ENCODE measurements at places on chromosomes 12 and 14.

DNA sequence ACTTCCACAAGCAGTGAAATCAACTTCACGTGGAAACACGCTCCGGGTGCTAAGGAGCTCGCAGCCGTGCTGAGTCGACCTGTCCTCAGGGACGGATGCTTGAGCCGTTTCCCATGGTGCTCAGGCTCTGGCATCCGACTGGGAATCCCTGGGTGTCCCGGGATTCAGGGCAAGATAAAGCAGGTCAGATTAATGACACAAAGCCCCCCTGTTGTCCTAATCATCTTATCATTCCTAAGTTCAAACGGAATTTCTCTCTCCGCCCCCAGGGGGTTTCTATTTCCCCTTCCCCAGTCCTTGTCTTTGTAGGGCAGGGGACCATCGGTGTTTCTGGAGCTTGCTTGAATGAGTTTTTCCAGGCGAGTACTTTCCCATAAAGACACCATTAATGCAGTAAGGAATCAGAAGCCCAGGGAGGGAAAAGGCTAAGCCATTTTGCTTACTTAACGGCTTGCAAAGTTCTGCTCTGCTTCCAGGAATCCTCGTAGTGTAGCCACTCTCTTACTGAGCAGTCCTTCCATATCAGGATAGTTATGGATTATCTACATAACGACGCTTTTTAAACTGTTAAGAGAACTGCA lies 116.5 kb downstream of the TMEM132C start:
- no peaks in the 10 kb centered on the region for H3K4me1 ChIP-seq
- no peak overlapping the region for H3K4me3 ChIP-seq
- no peak for DNase-seq
- H3K36me3 ChIP-seq: no peaks in the 10 kb centered on the region
- H3K27me3 ChIP-seq: no peaks in the 10 kb centered on the region

DNA sequence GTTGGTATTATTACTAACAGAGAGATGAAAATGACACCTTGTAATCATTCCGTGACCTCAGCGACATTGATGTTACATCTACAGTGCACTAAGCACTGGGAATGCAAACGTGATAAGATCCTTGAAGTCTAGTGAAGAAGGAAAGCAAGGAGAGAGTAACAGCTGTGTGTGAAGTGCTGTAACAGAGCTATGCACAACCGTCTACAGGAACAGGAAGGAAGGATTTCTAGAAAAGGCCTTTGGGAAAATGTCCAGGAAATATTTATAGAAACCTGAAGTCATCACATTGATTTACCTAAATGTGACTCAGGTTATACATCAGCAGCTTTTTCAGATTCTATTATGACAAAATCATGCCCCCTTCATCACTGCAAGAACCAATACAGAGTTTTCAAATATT lies 304.2 kb upstream of the AMIGO2 start:
- DNase-seq: no peak
- no peak overlapping the region for H3K4me3 ChIP-seq
- no peaks in the 10 kb centered on the region for H3K27me3 ChIP-seq

DNA sequence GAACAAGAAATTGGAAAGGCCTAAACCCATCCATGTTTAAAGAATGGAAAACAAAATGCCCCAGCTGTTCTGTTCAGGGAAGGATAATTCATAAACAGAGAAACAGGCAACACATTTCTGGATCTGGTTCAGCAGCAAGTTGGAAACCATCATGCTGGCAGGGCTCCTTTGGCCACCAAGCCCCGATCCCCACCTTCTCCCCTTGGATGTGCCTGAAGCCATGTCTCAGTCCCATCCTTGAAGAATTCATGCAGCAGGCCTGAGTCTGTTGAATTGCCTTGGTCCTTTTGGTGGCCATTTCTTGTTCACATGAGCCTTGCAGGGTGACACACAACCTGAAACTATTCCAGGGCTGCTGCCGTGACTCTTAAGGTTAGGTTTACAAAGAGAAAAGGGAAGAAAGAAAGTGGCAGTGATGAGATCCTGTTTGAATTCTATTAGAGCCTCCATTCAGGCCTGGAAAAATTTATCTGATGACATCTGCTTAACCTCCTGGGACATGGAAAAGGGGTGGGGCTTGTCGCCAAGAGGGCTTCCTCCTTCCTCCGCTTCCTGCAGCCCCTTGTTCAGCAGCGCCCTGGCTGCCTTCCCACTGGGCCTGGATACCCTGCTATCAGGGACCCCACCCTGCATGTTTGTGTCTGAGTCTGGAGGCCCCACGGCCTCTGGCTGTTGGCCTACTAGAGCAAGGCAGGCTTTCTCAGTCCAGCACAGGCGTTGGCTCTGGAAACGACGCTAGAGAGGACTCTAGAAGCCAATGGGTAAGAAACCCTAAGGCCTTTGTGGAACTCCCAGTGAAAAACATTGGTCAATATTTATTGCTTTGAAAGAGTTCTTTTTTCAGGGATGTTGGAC lies 341.9 kb downstream of the C12orf75 start:
- no peak for DNase-seq
- no peak overlapping the region for H3K27ac ChIP-seq
- no peaks in the 10 kb centered on the region for H3K4me1 ChIP-seq
- H3K36me3 ChIP-seq: no peaks in the 10 kb centered on the region
- no peaks in the 10 kb centered on the region for H3K27me3 ChIP-seq

DNA sequence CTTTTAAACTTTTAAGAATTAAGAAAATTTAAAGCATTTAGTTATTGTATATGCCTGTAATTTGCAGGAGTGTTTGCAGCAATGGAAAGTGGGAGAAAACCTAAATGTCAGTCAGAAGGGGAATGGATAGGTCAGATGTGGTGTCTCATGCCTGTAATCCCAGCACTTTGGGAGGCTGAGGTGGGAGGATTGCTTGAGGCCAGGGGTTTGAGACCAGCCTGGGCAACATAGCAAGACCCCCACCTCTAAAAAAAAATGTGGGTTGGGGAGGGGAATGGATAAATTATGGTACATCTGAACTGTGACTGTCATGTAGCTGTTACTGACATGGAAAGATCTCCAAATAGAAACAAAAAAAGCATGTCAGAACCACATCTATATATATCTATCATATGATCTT lies 2.1 kb downstream of the MRPL42 start:
- no peak overlapping the region for H3K4me3 ChIP-seq
- H3K36me3 ChIP-seq: peaks cover 26% of the 10 kb centered on the region
- H3K4me1 ChIP-seq: peaks cover 36% of the 10 kb centered on the region

GRCh38 chr14:24167469-24168114 lies 4.3 kb upstream of the REC8 start:
- H3K27me3 ChIP-seq: no peaks in the 10 kb centered on the region
- H3K36me3 ChIP-seq: peaks cover 74% of the 10 kb centered on the region
- H3K27ac ChIP-seq: peak overlapping the region; percentile 70
- DNase-seq: no peak

DNA sequence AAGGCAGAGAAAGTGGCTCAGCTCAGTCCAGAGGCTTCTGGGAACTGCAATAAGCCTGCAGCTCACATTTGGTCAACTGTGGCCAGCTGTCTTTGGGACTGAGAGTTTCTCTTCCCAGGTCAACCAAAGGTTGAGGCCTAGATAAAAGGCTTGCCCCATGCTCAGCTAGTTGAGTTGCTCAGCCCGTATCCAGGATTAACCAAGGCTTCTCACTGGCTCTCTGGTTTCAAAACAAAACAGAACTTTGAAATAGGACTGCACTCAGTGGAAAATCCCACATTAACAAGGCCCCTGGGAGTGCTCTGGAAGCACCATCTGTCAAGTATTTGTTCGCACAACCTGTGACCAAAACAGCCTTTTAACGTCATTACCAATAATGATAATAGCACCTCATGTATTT lies 40.3 kb upstream of the NUAK1 start:
- no peak overlapping the region for H3K4me3 ChIP-seq
- H3K27ac ChIP-seq: no peak overlapping the region
- DNase-seq: no peak
- peaks cover 5% of the 10 kb centered on the region for H3K27me3 ChIP-seq

- H3K36me3 ChIP-seq: no peaks in the 10 kb centered on the region
- no peak for DNase-seq
- no peak overlapping the region for H3K4me3 ChIP-seq
- peaks cover 15% of the 10 kb centered on the region for H3K27me3 ChIP-seq
- H3K4me1 ChIP-seq: no peaks in the 10 kb centered on the region
Measured at GRCh38 chr12:109675411-109675810, 38.2 kb upstream of the FAM222A start.

- no peaks in the 10 kb centered on the region for H3K4me1 ChIP-seq
- H3K36me3 ChIP-seq: no peaks in the 10 kb centered on the region
- H3K4me3 ChIP-seq: no peak overlapping the region
- no peaks in the 10 kb centered on the region for H3K27me3 ChIP-seq
- H3K27ac ChIP-seq: no peak overlapping the region
Measured at GRCh38 chr14:37124614-37125013, 47.8 kb downstream of the SLC25A21 start.

- no peak for DNase-seq
- peak overlapping the region; percentile 64 for H3K4me3 ChIP-seq
- peaks cover 44% of the 10 kb centered on the region for H3K4me1 ChIP-seq
- peaks cover 40% of the 10 kb centered on the region for H3K36me3 ChIP-seq
Measured at GRCh38 chr12:121241156-121241970, 31.4 kb downstream of the P2RX4 start.

DNA sequence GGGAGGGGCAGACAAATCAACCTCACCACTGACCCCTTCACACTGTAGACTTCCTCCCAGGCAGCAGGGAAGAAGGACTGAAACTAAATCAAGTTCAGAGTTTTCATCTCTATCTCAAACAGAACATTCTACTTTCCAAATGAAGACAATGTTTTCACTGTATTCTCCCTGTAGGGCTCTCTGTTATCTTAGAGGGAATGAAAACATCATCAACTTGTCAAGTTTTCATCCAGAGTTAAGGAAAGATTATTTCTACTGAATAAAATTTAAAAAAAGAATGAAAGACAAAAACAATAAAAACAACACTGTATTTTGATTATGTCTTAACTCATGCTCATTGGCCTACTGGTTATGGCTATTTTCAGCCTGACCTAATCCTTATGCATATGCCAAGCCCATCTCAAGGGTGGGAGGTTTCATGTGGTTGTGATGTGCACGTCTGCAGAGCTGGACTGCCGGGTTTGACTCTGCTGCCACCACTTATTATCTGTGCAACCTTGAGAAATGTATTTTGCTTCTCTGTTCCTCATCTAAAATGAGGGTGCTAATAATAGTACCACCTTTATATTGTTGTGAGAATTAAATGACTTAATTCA lies 152.0 kb upstream of the AVPR1A start:
- peaks cover 6% of the 10 kb centered on the region for H3K27me3 ChIP-seq
- no peak for DNase-seq
- H3K27ac ChIP-seq: no peak overlapping the region
- no peaks in the 10 kb centered on the region for H3K4me1 ChIP-seq

- H3K27ac ChIP-seq: no peak overlapping the region
- DNase-seq: no peak
- no peaks in the 10 kb centered on the region for H3K27me3 ChIP-seq
- H3K4me1 ChIP-seq: no peaks in the 10 kb centered on the region
- no peak overlapping the region for H3K4me3 ChIP-seq
Measured at GRCh38 chr12:107079172-107080011, 14.0 kb downstream of the CRY1 start.

DNA sequence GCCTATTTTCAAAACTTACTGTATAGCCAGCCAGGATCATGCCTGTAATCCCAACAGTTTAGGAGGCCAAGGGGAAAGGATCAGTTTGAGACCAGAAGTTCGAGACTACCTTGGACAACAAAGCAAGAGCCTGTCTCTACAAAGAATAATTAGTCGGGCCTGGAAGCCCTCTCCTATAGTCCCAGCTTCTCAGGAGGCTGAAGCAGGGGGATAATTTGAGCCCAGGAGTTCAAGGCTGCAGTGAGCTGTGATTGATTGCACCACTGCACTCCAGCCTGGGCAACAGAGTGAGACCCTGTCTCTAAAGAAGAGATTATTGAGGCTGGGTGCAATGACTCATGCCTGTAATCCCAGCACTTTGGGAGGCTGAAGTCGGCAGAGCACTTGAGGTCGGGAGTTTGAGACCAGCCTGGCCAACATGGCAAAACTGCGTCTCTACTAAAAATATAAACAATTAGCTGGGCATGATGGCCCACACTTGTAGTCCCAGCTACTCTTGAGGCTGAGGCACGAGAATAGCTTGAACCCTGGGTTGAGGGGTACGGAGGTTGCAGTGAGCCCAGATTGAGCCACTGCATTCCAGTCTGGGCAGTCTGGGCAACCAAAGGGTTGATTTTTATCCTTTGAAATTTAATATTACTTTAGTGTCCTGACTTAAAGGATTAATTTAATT lies 14.1 kb downstream of the EID3 start:
- H3K27me3 ChIP-seq: no peaks in the 10 kb centered on the region
- no peak overlapping the region for H3K27ac ChIP-seq
- H3K4me1 ChIP-seq: peaks cover 13% of the 10 kb centered on the region
- DNase-seq: no peak
- H3K36me3 ChIP-seq: peaks cover 58% of the 10 kb centered on the region

DNA sequence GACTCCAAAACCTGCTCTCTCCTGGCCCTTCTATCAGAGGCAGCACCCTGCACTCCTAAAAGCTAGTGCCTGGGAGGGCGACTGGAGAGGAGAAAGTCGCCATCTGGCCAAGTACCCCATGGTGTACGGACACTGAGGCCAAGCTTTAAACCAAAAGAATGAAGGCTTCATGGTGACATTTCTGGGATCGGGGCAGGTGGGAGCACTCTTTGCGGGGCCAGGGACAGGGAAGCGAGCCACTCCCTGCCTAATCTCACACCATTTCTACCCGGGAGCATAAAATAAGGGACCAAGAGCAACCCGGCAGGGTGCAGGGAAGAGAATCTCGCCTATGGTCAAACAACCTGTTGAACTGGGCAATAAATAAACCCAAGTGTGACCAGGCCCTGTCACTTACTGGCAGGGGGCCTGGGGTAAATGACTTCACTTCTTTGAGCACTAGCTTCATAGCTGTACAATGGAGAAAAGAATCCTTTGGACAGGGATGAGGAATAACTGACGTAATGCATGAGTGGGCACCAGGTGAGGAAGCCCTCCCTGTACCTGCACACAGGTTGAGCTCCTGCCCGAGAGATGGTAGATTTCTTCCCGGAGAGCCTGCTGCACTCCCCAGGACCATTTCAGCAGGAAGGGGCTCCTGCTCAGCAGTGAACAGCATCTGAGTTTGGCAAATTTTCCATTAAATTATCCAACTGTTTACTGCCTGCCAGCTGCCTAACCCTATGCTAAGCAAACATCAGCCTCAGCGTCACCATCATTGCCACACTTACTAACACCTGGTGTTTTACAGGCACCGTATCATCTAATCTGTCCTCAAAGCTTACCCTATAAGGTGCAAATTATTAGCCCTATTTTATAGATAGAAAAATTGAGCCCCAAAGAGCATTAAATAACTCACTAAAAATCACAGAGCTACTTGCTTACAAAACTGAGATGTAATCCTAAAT lies 2.0 kb downstream of the SERPINA1 start:
- no peak overlapping the region for H3K4me3 ChIP-seq
- no peaks in the 10 kb centered on the region for H3K36me3 ChIP-seq
- DNase-seq: no peak
- H3K4me1 ChIP-seq: peaks cover 12% of the 10 kb centered on the region
- H3K27me3 ChIP-seq: no peaks in the 10 kb centered on the region
- no peak overlapping the region for H3K27ac ChIP-seq

GRCh38 chr14:61677479-61677878 lies 17.8 kb upstream of the HIF1A start:
- no peak for DNase-seq
- no peak overlapping the region for H3K4me3 ChIP-seq
- no peaks in the 10 kb centered on the region for H3K27me3 ChIP-seq
- H3K27ac ChIP-seq: no peak overlapping the region
- peaks cover 9% of the 10 kb centered on the region for H3K4me1 ChIP-seq
